ENCODE measurements at places on chromosomes 5 and 9.

GRCh38 chr5:63456279-63456678 lies 506.0 kb downstream of the HTR1A start:
- no peak for DNase-seq

GRCh38 chr9:86601697-86602096 lies 247.5 kb upstream of the TUT7 start:
- no peak for DNase-seq

DNA sequence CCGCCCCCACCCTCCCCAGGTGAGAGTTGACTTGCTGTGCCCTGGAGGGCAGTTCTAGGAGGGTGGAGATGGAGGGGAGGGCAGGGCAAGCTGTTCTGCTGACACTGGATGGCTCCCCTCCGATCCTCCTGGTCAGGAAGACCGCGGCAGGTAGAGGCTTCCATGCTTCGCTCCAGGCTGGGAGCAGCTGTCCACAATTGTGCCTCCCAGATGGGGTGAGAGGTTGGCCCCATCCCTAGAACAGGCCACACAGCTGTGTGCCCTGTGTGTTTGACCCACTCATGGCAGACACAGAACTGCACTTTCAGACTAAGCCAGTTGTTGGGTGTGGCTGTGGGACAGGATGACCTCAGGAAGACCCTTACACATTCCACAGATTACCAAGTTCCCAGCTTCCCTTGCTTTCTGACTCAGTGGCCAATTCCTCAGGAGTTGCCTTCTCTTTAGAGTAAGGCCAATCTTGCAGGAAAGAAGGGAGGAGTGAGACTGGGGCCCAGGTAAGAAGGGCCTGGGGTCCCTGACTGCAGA lies 72.1 kb upstream of the HSPA9 start:
- no peak for DNase-seq

DNA sequence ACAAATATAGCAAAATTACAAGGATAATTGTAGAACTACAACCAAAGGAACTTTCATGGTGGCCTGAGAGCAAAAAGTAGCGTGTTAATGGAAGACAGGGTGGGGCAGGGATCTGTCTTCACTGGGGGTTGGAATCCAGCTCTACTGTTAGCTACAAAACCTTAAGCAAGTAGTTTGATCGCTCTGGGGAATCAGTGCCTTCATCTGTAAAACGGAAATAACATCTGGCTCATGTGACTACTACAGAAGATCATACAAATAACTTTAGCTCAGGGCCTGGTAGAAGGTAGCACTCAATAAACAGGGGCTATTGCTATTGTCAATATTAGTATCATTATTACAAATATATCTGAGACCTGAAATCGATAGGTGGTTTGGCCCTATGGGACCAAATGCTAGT lies 40.4 kb downstream of the ZNF608 start:
- DNase-seq = no peak

DNA sequence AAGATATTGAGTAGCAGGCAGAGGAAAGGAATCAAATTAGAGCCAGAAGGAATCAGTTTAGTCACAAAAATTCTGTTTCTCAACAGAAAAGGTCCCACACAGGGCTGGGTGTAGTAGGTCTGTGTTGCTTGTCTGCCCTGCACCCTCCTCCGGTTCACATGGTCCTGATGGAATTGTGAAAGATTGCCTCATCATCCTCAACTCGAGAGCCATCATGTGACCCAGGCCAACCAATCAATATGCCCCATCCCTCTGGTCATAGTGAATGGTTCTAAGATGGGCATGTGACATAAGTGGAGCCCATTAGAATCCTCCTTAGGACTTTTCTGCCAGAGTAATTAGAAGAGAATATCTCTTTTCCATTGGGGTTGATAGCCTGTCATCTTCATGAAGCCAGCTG lies 56.7 kb upstream of the RAD23B start:
- DNase-seq = no peak
